ENCODE measurements at places on chromosomes 2 and 18.

- no peak for DNase-seq
These were observed 1793.4 kb downstream of the SUCLG1 start for GRCh38 chr2:82665691-82666090.

GRCh38 chr2:31138037-31138962 is at the start of gene GALNT14:
Gene GALNT14, minus strand, starts transcription at chr2:31138440. Its CDS starts 354 bp downstream, at chr2:31138086.
- no peak for DNase-seq

- DNase-seq, result no peak
These were observed 17.2 kb downstream of the TNP1 start for GRCh38 chr2:216842636-216843035.

- DNase-seq, result no peak
These were observed 68.3 kb downstream of the RIF1 start for GRCh38 chr2:151478011-151478410.

GRCh38 chr2:96325041-96325883 is at the start of gene ITPRIPL1:
Gene ITPRIPL1, plus strand, starts transcription at chr2:96325317. Its CDS starts 523 bp downstream, at chr2:96325840.
- DNase-seq, result no peak

- DNase-seq, result no peak
These were observed 878 bp downstream of the FBXO15 start for GRCh38 chr18:74146756-74147155.

DNA sequence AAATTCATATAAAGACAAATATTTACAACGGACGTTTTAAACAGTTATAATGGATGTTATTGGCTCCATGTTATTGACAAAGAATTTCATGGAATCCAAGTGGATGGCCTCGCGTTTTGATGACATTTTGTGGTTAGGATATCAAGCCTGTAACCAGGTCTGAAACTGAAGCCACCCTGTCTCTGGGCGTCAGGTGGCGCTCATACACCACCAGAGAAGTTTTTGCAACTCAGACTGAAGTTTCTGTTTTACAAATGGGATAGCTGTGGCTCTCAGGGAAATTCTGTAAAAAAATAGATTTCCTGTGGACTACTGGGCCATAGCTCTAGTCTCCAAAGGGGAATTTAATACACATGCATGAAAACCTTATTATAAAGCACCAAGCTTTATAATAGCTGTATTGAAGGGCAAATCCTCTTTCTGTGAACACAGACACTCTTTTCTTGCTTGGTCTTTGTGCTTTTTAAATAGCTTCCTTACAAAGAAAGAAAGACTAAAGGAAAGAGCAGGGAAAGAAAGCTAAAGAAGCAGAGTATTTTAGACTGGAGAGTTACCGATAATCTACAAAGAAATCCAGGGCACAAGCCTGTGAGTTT is 86.7 kb downstream of the C18orf54 start:
- DNase-seq, result peak; percentile 26

- DNase-seq, result no peak
These were observed 11.9 kb upstream of the NMUR1 start for GRCh38 chr2:231542136-231542535.

GRCh38 chr2:37627710-37628109 is 43.7 kb downstream of the CDC42EP3 start:
- DNase-seq, result no peak

DNA sequence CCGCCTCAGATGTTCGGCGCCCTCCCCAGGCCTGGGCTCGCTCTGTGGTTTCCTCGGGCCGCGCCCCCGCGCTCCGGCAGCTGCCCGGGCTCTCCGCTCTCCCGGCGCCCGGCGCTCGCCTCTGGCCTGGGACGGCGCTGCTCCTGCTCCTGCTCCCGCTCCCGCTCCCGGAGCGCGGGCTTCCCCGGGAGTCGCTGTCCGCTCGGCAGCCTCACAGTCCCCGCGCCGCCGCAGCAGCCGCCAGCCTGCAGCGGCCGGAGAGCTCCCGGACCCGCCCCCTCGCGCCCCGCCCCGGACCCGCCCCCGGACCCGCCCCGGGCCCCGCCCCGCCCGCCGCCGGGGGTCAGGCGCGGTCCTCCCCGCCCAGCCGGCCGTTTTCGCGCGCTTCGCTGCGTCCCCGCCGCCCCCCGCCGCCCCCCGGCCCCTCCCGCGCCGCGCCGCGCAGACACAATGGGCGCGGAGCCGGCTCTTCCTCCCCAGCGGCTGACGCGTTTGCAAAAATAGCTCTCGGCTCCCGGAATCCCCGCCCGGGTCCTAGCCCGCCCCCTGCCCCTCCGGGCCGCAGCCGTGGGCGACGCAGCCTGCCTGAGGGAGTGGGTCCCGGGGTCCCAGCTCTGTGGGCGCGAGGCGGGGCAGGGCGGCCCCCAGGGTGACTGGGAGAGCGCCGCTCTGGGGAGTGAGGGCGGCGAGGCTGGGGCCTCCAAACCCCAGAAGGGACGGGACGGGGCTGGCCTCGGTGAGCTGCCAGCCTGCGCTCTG is at the start of gene ARL4C:
ARL4C (minus strand) TSS at position 247 of the 759 bp plus-strand sequence. CDS start 495 bp downstream, outside the sequence.
- peak; percentile 66 for DNase-seq

- DNase-seq, result no peak
These were observed 1.1 kb downstream of the ENOSF1 start for GRCh38 chr18:711310-711656.

- DNase-seq, result no peak
These were observed 93.9 kb downstream of the INHBB start for GRCh38 chr2:120439637-120440384.

- DNase-seq, result no peak
These were observed 130.0 kb downstream of the CAPN13 start for GRCh38 chr2:30677231-30677630.

DNA sequence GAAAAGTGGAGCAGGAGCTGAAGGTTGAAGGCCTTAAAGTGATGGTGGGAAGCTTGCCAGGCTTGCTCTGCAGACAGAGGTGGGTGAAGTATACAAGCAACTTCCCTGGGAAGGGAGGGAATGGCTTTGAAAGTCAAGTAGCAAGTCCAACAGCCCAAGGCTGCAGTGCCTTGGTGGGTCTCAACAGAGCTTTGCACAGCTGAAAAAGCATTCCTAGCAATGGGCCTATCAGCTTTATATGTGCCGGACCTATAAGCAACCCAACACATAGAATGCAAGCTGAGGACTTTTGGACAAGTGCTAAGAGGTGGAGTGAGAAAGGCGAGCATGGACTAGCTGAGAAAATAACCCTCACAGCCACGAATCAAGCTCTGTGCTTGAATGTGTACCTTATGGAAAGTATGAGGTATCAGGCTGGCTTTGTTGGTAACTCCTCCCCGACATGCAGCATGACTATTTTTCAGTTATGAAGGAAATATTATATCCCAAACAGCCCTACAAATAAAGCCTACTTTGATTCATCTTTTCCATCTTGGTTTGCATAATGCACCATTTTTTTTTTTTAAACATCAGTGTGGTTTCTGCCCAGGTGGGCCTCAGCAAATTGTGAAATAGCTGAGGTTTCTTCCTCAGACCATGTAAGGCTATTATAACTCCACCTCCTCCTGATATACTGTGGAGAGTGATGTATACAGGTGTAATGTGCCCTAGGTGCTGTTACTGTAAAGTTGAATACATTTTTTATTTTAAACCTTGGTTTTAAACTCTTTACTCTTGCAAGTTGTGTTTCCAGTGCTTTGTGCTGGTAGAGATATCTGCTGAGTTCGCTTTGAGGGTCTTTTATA is 241.4 kb upstream of the CXCR4 start:
- DNase-seq, result no peak

DNA sequence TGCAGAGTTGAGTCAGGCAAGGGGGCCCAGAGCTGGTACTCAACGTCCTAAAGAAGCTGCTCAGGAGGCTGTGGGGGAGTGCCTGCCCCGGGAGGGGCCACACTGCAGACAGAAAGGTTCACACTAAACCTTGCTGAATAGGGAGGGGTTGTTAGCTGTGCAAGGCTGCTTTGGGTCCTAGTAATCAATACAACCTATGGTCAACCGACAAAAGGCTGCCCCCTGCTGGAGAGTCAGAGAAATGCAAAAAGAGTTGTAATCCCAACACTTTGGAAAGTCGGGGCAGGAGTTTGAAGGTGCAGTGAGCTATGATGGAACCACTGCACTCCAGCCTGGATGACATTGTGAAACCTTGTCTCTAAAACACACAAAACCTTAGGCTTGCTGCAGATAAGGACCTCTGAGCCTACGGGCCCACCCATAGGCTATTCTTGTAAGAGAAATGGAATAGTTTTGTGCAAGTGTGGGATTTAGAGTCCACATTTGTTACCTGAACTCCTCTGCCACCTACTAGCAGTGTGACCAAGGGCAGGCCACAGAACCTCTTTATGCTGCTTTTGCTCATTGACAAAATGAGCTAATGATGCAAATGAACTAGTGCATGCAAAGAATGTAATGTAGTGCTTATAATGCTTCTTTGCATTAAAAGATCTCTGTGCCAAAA is 81.5 kb downstream of the PRPF40A start:
- DNase-seq, result peak; percentile 14

- DNase-seq, result no peak
These were observed 342.8 kb downstream of the EIPR1 start for GRCh38 chr2:3034856-3035255.

DNA sequence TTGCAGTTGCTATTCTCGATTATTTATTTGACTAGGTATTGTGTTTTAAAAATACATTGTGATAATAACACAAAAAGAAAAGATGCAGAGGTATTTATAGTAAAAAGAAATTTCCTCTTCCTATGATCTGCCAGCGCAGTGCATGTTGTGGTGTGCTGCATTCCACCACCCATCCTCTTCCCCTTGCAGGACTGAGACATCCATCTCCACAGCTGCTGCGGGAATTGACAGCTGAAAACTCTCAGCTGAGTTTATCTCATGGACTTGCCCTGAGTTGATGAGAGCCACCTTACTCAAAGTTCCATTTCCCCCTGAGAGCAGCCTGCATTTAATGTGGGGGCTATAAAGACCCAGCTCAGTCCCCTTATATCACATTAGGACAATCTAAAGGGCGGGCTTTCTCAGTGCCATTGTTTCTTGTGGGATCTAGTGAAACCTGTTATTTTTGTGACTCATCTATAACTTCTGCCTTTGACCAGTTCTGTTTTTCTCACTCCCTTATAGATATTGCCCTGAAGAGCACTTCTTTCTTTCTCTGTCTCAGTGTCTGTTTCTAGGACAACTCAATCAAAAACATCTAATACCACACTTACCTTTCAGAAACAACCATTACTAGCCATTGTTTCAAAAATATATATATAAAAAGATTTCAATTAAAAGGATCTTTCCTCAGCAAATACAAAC is 698.5 kb downstream of the NR4A2 start:
- DNase-seq, result no peak

DNA sequence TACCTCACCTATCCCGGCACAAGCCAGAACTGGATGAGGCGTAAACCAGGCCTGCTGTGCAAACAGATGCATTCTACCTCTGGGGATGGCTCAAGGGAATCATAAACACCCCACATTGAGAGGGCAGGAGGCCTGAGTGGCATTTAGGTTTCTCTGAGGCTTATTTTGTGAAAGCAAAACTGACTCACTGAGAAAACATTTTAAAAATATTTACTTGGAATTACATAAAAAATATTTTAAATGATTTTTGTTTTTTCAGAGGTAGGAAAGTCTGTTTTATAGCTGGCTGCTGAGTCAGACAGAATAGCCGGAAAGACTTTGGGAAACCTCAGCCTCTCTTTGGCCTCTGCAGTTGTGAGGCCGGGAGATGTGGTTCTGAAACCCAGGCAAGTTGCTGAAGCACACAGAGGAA is 244.1 kb downstream of the NCKAP5 start:
- peak; percentile 71 for DNase-seq

DNA sequence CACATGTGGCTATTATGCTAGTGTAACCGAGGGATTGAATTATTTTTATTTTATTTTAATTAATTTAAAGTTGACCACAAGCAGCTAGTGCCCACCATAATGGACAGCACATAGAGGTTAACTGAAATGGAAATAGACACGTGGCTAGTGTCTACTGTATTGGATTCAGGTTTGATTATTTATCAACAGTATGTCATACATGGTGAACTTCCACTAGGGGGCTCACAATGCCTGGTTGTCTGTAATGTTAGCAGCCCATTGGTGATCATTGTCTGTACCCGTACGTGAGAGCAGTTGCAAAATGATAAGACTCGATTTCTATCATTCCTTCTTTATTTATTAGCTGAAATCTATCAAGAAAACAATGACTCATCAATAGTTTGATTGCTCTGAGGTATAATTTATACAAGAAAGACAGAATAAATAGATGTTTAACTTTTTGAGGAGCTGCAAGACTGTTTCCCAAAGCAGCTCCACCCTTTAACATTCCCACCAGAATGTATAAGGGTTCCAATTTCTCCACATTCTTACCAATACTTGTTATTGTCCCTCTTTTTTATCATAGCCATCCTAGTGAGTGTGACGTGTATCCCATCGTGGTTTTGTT is 76.5 kb downstream of the CYBRD1 start:
- peak; percentile 7 for DNase-seq

GRCh38 chr2:48605482-48606175 is 12.0 kb upstream of the GTF2A1L start:
- no peak for DNase-seq

- DNase-seq, result no peak
These were observed 207.3 kb upstream of the RAB6C start for GRCh38 chr2:129772190-129772579.

DNA sequence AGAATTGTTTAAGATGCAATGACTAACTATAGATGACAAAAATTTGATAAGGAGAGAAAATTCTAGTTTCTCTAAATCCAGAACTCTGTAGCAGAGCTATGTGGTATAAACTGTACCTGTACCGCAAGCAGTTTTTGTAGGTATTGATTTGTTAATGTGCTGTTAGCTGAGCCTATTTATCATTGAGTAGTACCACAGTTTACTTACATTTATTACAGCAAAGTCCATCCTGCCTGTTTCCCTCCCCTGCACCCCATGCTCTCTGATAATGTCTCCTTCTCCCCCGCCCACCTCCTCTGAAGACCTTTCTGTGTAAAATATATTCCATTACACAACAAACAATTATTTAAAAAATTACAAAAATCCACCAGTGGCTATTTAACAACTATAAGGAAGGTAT is 170.6 kb downstream of the RNF152 start:
- no peak for DNase-seq

GRCh38 chr2:239535413-239536144 is 134.8 kb upstream of the HDAC4 start:
- no peak for DNase-seq

GRCh38 chr2:236175548-236176150 is 7.5 kb upstream of the GBX2 start:
- no peak for DNase-seq

DNA sequence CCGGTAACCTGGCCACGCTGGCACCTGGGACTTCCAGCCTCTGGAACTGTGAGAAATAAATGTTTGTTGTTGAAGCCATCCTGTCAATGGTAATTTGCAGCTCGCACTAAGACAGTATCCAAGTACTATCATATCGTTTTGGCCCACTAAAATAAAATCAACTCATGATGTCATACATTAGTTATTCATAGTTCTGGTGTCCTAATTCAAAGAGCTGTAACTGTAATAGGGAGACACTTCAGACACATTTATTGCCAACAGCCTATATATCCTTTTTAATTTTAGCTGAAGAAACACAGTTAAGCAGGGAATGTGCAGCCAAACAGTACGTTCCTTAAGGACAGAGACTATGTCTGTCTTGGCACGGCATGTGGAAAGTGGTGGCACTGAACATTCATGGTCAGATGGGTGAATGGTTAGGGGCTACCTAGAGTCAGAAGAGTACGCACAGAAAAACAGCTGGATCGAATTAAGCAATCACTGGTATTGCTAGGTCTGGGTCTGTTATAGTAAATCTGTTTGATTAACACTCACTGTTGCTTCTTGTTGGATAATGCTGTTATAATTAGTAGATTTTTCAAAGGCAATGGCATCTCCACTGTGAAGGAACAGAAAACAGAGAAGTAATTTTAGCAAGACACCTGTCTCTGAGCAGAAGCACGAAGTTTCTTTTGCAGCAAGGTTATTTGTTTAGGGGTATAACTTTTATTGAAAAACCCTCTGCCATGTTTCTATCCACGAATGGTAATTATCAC is 41.3 kb upstream of the CREG2 start:
- no peak for DNase-seq

GRCh38 chr18:74828200-74828599 is 230.5 kb downstream of the ZNF407 start:
- no peak for DNase-seq

All from SHP77 (cell line).